ENCODE measurements at places on chromosomes 5 and 9.

DNA sequence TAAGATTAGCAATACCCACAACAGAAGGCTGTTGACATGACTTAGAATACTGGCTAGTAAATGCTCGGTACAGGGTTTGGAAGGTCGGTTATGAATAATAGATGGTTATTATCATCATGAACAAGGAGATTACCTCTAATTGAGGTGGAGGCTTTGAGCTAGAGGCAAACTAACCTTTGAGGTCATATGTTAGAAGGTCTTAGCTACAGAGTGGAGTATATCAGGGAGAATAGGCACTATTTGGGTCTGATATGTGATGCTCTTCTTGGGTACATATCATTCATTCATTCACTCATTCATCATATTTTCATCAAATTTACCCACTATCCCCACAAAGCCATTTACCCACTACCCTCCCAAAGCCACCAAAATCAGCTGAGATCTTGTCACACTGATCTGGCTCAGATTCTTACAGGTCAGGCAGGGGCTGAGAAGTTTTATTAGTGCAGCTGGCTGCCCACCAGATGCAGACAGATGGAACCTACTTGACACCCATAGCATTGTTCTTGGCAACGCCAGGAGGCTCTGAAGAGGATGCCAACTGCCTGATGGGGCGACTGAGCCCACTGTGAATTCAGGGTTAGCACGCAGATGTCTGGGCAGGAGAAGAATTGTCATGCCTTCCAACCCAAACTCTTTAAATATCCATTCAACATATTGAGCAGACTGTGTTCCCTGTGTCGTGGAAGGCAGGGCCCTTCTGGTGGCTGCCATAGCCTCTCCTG lies 90.2 kb upstream of the SH3PXD2B start:
- DNase-seq, result no peak

- DNase-seq, result no peak
Measured at GRCh38 chr5:122863240-122863639, 17.8 kb downstream of the SNX24 start.

DNA sequence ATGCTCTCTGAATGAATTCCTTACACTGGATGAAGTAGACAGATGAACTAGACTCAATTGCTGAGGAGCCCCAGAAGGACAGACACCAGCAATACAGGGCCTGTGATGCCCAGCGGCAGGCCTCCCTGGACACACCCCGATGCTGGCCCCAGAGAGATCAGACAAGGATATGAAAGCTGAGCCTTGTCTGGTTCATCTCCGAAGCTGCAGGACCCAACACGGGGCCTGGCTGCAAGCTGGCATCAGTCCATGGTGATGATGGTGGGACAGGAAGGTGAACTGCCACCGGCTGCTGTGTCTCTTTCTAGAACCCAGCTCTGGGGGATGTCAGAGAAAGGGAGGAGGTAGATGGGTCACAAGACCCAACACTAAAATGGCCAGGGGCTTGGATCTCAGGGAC lies 104.0 kb upstream of the LMX1B start:
- no peak for DNase-seq

DNA sequence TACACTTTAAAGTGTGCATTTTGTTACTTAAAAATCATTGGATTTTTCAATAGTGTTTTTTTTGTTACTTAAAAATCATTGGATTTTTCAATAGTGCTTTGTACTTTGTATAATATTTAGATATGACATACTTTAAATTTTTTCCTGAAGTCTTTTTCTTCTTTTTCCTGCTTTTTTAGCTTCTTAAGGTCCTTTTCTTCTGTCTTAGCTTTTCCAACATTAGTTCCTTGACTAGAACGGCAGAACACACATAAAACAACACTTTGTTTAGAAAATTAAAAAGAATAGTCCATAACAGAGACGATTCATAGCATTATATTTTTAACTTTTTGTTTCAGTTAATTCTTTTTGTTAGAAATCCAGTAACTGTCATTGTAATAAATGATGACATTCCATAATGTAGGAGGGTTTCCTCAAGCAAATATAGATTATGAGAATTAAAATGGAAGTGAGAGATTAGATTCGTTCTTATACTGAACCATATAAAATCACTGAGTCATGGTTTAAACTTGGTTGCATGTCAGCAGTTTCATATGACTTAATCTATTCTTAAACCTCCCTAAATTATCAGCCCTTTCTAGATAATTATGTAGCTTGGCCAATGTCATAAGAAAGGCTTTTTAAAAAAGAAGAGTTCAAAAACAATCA lies 45.3 kb upstream of the RICTOR start:
- DNase-seq, result no peak

- DNase-seq, result no peak
Measured at GRCh38 chr5:98065261-98065909, 708.1 kb upstream of the RGMB start.

GRCh38 chr9:32385152-32385884 lies 875 bp downstream of the ACO1 start:
- no peak for DNase-seq

GRCh38 chr5:132182359-132183040 lies 45.2 kb downstream of the P4HA2 start:
- DNase-seq, result no peak

GRCh38 chr9:71762900-71763653 lies 5.2 kb downstream of the CEMIP2 start:
- no peak for DNase-seq

- DNase-seq, result no peak
Measured at GRCh38 chr9:69657269-69657668, 14.9 kb downstream of the APBA1 start.

DNA sequence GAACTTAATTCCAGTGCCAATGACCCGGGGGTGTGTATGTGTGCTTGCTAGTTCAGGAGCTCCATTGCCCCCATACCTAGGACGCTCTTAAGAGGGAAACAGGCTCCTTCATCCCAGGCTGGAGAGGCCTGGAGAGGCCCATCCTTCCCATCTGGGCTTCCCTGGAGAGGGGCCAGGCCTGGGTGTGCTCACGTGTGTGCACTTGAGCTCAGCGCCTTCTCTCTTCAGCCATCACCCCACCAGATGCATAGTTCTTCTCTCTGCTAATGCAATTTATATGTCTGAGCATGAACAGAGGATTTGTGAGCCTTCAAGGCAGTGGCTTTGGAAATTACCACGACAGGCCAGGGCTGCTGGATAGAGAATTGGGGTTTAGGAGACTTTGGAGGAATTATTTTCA lies 48.6 kb upstream of the SHB start:
- no peak for DNase-seq

GRCh38 chr5:59763541-59763940 lies 130.0 kb downstream of the PDE4D start:
- no peak for DNase-seq

DNA sequence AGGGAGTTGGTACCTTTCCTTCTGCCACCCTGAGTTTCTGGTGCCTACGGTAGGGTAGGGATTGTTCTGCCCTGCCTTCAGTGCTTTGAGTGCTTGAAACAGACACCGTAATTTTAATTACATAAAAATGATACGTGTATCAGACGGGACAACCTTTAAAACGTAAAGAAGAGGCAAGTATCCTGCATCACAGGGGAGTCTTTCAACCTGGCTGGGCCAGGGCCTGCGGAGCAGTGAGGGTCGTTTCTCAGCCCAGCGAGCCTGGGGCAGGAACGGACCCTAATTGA lies 483 bp upstream of the DAB2IP start:
- no peak for DNase-seq

DNA sequence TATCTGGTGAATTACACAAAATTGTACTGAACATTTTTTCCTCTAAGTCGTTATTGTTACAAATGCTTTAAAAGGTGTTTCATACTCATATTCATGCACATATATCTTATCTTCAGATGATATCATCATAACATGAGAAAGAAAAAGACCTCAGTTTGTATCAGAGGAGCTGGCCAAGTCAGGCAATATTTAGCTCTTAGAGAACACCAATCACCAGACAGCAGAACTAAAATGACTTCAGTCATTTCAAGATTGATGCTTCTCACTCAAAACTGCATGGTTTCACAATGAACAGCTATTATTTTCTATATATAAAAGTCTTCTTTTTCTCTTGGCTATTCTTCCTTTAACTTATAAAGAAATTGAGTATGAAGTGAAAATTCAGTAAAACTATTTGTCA lies 44.6 kb downstream of the TSSK1B start:
- DNase-seq, result no peak

GRCh38 chr5:13536933-13537332 lies 407.6 kb downstream of the DNAH5 start:
- no peak for DNase-seq

DNA sequence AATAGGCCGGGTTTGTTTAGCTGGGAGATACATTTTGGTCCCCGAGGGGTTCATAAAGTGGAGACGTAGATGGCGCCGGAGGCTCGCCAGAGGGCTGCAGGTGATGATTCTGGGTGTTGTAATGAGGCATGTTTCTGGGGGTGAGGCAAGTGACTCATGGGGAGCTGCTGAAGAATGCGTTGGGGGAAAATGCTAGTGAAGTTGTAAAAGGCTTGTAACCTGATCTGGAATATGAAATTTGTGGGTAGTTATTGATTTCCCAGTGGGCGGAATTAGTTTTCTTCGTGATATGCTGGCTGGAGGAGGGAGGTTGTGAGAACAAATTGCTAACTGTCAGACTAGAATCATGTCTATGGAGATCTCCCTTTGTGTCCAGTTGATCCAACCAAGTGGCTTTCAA lies 158.3 kb downstream of the DOCK2 start:
- no peak for DNase-seq

DNA sequence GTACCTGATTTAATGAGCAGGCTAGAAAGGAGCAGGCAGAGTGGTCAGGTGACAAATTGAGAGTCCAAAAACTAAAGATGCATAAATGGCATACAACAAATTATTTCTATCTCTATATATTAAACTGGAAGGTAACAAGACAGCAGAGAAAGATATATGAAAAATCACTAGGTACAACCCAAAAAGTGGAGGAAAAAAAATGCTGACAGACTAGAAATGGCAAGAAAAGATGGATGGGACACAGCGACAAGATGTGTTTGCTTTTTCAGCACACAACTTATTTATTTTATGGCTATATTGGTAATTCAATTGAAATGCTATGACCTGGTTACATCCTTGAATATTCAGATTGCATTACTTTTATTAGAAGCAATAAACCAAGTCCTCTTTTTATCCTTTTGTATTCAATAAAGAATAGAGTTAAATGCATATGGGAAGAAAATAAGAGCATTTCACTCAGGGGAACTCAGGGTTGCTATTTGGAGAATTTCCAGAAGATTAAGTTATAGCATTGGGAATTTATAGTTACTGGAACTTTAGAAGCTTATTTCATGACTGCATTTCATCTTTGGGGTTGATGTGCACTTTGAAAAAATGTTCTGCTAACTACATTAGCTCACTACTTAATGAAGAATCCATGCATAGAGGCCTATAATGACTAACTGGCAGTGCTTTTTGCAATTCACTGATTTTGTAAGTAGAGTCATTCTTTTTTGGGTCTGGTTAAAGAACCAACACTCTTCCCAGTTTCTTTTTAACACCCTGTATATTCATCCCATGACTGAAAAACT lies 566.6 kb upstream of the TUSC1 start:
- DNase-seq, result no peak

DNA sequence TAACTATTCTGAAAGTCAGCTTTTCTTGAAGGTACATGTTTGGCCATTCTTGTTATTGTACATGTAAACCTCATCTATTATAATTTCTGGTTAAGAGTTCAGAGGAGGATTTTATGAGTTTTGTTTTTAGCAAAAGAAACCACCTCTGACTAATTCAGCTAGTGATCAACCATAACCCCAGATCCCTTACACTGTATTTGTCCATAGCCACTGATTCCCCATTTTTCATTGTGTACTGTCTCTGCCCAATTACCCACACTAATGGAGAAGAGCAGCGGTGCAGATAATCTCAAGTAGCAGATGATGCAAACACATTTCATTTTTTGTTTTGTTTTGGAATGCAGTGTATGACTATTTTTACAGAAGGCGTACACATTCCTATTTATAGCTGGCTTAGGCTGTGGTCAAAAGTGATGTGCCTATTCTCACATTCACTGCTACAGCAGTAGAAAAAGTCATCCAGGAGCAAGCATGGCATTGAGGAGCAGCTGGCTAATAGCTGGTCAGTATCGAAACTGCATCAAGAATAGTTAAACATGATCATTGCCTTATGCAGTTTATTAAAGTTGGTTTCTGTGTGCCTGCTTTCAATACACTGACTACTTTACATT lies 988.3 kb downstream of the DTWD2 start:
- DNase-seq, result no peak

GRCh38 chr5:30561771-30562170 lies 631.7 kb upstream of the CDH6 start:
- DNase-seq, result no peak

DNA sequence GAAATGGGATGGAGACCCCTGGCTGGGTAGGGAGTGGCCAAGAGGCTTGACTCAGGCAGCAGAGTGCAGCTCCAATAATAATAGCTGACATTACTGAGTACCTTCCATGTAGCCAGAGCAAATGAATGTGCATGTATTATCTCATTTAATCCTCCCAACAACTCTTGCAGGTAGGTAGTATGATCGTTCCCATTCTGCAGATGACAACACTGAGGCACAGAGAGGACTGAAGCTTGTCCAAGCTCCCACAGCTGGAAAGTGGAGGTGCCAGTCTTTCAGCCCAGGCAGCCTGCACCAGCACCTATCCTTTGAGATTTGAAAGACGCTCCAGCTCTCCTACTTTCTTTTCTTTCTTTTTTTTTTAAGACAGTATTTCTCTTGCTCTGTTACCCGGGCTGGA lies 87.6 kb downstream of the PCDH1 start:
- no peak for DNase-seq

DNA sequence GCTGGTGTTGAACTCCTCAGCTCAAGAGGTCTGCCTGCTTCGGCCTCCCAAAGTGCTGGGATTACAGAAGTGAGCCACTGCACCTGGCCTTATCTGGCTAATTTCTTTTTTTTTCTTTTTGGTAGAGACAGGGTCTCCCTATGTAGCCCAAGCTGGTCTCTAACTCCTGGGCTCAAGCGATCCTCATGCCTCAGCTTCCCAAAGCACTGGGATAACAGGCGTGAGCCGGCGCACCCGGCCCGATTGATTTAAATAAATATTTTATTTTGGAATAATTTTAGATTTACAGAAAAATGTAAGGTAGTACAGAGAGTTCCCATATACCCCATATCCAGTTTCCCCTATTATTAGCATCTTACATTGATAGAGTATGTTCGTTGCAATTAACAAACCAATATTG lies 155.0 kb upstream of the MVB12B start:
- DNase-seq, result no peak

GRCh38 chr5:348726-349125 lies 27.2 kb downstream of the AHRR start:
- DNase-seq, result no peak

DNA sequence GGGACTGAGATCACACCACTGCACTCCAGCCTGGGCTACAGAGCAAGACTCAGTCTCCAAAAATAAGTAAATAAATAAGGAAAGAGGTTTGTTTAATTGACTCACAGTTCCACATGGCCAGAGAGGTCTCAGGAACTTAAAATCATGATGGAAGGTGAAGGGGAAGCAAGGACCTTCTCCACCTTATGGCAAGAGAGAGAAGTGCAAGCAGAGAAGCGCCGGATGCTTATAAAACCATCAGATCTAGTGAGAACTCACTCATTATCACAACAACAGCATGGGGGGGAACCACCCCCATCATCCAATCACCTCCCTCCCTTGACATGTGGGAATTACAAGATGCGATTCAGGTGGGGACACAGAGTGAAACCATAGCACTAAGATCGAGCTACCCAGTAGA lies 22.8 kb upstream of the RGMB start:
- DNase-seq, result no peak

All from stimulated activated CD4-positive, alpha-beta T cell treated with anti-CD3 and anti-CD28 coated beads, TNF-alpha, amount 100 ng/mL, for 1 hour (primary cell).